ENCODE measurements at places on chromosomes 5 and 9.
A peak's percentile ranks its signal among the peaks of the same experiment; 100 is the strongest.

- DNase-seq: peak; percentile 8
Observed at GRCh38 chr5:19928562-19929421, 59.2 kb downstream of the CDH18 start.

DNA sequence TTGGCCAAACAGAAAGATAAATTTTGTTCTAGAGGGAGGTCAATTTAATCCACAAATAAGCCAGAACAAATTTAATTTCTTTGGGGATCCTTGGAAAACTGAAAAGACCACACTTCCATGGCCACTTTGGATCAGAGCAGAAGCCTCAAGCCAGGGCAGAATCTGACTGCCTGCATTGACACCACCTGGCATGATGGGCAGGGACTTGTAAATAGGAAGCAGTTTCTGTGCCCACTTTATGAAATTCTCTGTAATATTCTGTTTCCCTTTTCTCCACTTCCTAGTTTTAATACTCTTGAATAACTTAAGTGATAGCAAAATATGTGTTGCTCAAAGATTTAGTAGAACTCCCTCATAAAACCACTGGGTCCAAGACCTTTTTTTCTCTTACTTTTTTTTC is 6.7 kb upstream of the TMEM252 start:
- no peak for DNase-seq

DNA sequence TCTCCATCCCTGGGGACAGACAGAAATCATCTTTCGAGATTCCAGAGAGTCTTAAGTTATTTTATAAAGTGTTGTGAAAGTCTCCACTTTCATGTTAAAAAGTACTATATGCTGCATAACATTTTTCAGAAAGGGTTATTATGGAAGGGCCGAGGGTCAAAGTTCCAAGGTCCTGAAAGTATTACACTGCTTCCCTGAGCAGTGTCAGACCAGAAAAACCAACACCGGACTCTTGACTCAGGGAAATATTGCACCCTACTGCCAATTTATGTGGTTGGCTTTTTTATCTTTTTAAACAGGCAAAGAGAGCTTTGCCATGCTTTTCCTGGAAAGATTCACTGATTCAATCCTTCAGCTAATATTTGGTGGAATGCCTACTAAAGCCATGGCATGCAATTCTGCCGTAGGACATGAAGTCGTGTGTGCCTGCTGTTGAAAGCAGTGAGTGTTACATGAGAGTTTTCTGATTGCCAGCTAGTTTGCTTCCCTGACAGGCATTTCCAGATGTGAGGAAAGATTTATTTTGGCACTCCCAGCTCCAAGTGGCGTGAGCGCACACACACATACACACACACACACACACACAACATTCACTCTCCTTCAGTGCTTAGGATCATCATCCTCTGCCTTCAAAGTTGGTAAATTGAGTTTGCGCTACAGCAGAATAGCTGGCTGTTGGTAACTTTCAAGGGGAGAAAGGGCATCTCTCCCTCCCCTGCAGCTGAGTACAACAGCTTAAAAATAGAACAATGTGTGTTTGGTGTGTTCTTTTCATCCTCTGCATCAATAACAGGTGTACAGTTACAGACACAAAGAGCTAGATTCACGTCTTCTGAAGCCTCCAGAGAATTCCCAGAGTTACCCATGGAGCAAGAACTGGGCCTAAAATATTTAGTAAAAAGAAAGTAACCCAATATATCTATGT is 45.6 kb downstream of the SLC1A3 start:
- DNase-seq: no peak

GRCh38 chr9:129225815-129226214 is 47.8 kb upstream of the IER5L start:
- DNase-seq: no peak

DNA sequence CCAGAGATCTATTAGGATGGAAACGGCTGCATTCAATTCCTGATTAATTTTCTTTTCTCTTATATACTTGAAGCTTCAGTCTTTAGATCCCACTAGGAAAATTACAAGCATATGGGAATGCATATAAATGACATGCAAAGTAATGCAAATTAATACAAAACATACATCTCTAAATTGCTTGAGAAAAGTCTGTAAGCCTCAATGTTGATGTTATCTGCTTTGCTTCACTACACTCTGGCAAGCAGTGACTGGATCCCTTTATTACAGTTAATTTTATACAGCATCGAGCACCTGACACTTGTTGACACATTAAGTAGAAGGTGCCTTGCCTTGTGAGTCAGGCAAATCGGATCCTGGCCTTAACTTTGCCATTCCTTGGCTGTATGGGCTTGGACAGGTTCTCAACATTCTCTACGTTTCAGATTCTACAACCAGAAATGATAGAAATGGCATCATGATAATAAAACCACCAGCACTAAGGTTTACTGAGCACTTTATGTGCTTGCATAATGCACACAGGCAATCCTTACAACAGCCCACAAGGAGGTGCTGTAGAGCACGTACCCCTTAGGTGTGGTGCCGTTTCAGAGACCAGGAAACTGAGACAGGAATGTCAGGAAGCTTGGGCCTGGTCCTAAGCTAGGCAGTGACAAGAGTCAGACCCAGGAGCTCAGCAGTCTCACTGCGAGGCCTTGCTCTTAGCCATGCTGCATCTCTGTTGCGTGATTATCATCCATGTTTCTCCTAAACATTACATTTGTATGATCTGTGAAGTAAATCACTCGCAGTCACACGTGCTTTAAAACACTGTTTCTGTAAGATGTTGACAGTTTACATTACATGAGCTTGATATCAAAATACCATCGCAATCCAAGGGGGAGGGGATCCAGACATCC is 2.7 kb downstream of the GCNT4 start:
- DNase-seq: peak; percentile 41

- no peak for DNase-seq
Observed at GRCh38 chr5:168137265-168137664, 154.2 kb upstream of the WWC1 start.

DNA sequence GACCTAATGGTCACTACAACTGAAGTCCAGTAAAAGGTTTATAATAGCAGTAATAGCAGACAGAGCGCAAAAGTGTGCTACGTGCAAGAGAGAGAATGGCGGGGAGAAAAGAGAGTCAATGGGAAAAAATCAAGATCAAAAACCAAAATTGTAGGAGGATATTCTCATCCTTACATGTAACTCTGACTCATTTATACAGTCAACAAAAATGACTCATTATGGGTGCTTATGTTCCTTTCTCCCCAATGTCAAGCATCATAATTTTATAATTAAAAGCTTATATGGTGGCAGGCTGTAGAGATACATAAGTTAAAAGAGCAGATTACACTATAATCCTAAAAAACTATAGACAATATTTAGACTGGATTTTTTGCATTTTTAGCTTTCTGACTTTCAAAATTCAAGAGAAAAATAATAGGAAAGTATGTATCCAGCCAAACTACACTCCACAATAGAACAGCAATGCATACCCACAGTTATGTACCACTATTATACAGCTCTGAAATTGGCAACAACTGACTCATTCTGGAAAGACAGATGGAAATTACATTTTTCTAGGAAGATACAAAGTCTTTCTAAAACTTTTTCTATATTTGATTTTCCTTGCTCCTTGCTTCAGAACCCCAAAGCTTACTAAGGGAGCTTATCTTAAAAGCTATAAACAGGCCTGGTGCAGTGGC is 78.4 kb downstream of the PLPP1 start:
- no peak for DNase-seq

DNA sequence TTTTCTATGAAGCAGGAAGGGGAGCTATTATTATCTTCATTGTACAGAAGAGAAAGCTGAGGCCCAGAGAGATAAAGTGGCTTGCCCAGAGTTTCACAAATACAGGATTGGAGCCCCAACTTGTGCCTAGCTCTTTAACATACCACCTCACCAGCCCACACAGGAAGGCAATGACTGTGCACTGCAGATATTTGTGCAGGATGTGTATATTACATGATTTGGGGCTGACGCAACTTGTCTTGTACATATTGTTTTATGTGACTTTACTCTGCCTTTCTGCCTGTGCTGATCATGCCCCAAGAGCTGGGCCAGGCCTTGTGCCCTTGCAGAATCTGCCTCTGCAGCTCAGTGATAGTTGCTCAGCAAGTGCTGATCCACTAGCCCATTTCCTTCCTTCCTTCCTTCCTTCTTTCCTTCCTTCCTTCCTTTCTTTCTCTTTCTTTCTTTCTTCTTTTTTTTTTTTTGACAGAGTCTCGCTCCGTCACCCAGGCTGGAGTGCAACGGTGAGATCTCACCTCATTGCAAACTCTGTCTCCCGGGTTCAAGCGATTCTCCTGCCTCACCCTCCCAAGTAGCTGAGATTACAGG is 106.6 kb upstream of the TBCA start:
- no peak for DNase-seq

- no peak for DNase-seq
Observed at GRCh38 chr9:111414406-111414805, 69.8 kb downstream of the ECPAS start.

DNA sequence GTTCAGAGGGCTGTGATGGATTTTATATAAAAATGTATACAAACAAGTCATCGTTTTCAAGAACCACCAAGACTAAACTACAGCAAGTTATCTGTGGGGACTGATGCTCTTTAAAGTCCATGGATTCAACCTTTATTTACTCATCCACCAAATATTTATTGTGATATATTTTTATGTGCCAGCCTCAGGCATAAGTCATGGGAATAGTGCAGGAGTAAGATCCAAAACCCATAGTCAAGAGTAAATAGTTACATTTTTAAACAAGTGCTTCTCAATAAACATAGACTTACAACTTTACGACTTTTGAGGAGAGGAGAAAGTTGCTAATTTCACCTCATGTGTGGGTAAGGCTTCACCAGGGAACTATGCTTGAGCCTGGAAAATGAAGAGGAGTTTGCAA is 24.6 kb downstream of the MACIR start:
- DNase-seq: no peak

GRCh38 chr5:15690611-15691010 is 190.6 kb downstream of the FBXL7 start:
- no peak for DNase-seq

DNA sequence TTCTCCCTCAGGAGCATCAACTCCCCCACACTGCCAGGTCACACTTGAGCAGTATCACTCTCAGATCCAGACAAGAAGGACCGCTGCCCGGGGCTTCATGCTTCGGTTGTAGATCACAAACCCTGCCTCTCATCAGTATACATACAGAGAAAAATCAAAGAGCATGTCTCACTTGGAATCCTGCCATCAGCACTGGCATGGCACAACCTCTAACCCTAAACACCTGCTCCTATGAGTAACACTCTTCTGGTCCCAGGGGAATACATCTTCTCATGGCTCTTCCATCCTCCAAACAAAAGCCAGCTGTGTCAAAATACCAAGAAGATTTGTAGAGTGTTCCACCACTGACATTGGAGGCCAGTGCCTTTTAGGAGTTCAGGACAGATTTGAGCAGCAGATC is 84.8 kb upstream of the MIER3 start:
- DNase-seq: no peak

- no peak for DNase-seq
Observed at GRCh38 chr5:17415321-17415758, 82.7 kb upstream of the TAF11L2 start.

GRCh38 chr5:65084795-65085515 is 316.2 kb downstream of the CWC27 start:
- DNase-seq: no peak

DNA sequence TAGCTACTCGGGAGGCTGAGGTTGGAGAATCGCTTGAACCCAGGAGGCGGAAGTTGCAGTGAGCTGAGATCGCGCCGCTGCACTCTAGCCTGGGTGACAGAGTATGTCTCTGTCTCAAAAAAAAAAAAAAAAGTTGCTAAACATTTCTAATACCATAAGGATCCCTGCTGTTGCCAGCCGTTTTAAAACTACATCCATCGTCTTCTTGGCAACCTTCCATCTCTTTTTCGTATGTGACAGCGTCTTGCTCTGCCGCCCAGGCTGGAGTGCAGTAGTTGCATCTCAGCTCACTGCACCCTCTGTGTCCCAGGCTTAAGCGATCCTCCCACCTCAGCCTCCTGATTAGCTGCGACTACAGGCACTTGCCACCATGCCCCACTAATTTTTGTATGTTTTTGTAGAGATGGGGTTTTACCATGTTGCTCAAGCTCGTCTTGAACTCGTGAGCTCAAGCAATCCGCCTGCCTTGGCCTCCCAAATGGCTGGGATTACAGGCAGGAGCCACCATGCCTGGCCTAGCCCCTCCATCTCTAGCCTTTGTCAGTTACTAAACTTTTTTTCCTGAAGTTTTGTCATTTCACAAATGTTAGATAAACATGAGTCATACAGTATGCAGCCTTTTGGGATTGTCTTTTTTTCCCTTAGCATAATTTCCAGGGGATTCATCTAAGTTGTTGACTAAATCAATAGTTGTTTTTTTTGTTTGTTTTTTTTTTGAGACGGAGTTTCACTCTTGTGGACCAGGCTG is 13.5 kb downstream of the NSD1 start:
- no peak for DNase-seq

DNA sequence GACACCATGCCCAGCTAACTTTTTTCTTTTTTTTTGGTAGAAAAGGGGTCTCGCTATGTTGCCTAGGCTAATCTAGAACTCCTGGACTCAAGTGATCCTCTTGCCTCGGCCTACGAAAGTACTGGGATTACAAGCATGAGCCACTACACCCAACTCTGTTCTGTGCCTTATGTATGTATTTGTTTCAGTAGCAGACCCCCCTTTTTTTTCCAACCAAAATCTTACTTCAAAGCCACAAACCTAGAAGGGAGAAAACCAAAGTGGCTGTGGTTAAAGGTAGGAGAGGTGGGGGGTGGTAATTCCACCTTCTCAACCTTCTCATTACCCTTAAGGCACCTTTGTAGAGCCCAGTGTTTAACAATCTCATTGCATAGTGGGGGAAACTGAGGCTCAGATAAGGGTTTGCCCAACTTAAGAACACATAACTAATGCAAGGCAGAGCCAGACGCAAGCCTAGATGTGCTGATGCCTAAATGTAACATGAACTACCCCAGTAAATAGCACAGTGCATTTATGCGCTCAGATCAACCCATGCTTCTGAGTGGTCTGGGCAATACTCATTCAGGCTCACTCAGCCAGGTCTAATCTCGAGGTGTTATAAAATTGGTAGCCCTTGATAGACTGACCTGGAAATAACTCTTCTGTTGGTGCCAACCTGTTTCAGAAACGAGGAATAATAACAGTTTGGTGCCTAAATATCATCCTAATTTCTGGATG is 33.0 kb downstream of the ITK start:
- no peak for DNase-seq

GRCh38 chr9:8486095-8486494 is 686.5 kb upstream of the DMAC1 start:
- DNase-seq: no peak

GRCh38 chr5:39730006-39730405 is 305.2 kb upstream of the DAB2 start:
- no peak for DNase-seq

DNA sequence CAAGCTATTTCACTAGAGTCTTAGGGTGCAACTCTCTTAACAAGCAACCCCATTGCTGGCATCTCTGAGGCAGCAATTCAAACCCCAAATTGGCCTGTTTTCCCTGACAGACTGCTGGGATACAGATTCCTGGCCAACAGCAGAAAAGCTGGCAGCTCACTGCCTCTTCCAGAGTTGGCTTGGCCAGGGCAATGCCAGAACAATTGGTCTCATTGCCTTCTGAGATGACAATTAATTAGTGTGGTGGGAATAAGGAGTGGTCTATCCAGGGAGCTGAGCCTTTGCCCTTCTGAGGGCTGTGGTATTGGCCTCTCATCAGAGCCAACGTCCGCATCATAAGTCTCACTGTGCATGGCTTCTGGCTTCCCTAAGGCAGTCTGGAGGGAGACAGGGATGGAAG is 183.2 kb downstream of the GNAQ start:
- DNase-seq: no peak

- no peak for DNase-seq
Observed at GRCh38 chr5:8060235-8060952, 191.4 kb downstream of the MTRR start.

- DNase-seq: no peak
Observed at GRCh38 chr9:124779368-124780059, 2.6 kb downstream of the OLFML2A start.

Measured in SHP77 (cell line).